ENCODE measurements at places on chromosomes 12 and 14.

DNA sequence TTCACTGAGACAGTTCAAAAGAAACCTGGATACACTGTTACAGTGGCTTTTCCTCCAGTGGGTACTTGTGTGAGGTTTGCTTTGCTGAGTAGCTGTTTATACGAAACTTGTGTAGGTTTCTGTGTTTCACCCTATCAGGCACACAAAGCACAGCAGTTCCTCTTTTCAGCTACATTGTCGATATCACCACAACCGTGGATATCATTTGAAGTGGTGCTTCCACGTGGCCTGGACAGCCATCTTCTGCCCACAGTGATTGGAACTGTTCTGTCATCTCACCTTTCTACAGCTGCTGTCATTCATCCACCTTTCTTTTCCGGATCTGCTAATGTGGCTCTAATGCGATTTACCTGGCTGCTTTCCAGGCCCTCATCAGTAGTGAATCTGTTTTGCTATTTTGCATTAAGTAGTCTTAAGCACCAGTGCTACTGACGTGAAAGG lies 368.8 kb downstream of the SYT1 start:
- no peak for DNase-seq

- DNase-seq, result no peak
Observed at GRCh38 chr14:51870606-51871005, 10.2 kb downstream of the GNG2 start.

DNA sequence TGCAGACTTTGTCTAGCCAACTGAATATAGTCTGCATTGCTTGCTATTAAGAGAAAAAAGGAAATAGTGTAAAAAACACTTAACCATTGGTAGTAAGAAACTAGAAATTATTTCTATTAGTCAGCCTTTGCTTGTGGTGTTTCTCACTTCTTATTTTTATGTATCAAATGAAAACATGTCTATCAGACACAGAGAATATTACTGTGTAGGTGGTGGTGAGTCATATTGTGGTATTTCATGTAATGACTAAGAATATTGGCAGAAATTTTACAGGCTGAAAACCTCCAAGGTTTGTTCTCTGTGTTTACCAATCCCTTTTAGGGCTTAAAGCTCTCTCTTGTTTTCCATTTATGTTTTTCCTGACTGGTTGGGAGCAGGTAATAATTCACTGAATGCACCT lies 87.2 kb downstream of the DAAM1 start:
- no peak for DNase-seq

- DNase-seq, result no peak
Observed at GRCh38 chr14:68203871-68204270, 384.3 kb downstream of the RAD51B start.

- no peak for DNase-seq
Observed at GRCh38 chr14:53127151-53127550, 26.0 kb downstream of the DDHD1 start.

- DNase-seq, result no peak
Observed at GRCh38 chr14:66360366-66360926, 125.7 kb upstream of the CCDC196 start.

GRCh38 chr14:76904100-76904739 lies 78.0 kb downstream of the LRRC74A start:
- DNase-seq, result no peak

GRCh38 chr14:52069307-52070050 lies 620 bp upstream of the NID2 start:
- peak; percentile 3 for DNase-seq

DNA sequence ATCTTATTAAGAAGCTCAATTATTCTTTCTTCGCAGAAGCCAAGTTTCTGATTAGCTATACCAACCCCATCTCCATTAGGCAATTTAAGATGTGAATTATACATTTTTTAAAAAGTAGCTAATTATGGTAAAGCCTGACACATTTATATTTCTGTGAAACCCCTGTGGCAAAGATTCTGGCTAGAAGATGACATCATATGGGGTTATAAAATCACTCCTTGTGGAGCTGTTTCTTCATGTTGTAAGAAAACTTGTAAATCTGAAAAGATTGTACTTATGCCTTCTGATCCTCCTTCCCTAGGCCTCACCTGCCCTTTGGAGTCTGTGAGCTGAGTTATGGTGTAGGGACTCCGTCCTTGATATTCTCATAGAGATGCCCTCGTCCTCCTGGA lies 78.1 kb downstream of the CHST11 start:
- no peak for DNase-seq

- DNase-seq, result no peak
Observed at GRCh38 chr12:88325076-88325815, 183.1 kb downstream of the TMTC3 start.

GRCh38 chr14:61611880-61612630 lies 83.3 kb upstream of the HIF1A start:
- no peak for DNase-seq

GRCh38 chr12:40181490-40181889 lies 43.3 kb upstream of the LRRK2 start:
- no peak for DNase-seq

DNA sequence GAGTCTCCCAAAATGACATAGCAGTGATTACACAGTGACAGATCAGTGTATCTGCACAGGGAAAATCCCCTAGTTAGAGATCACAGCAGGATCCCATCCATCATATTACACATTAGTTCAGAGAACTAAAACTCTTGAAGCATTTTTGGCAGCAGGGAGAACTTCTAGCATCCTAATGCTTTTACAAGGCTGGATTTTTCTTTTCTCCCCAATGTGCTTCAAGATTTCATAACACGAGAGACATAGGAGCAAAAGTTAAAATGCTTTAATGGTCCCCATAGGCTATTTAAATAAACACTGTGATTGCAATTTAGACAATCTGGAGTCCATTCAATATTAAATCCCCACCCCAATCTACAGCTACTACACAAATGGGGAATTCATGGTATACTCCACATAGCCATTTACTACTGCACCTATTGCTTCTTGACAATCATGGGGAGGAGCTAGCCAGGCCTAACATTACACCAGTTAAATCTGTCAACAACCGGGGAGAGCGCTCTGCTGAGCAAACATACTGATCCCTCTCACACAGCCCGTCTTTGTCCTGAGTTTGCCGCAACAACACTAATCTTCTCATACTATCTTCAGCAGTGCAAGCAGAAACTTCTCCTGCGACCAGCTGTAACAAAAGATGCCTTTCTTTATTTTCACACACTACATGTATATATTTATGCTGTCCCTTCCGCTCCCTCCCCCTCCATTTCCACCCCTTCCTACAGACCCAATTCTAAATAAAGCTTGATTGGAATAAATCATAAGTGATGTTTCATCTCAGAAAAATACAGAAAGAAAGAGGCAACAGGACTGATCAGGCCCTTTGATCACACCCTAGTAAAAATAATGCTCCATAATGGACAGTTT lies 120.3 kb upstream of the SOX5 start:
- no peak for DNase-seq

DNA sequence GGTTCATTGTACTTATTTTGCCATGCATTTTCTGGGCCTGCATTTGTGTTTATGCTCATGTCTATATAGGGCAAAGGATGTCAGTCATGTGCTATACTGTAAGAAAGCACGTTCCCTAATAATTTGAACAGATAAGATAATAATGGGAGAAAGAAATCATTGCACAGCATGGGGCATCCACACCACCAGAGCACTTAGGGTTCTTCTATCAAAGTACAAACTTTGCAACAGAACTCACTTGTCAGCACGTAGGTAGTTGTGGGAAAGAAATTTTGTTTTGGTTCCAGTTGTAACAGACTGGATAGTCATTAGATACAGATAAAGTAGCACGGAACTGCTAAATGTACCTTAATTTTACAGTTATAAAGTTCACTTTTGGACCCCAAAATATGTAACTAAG lies 10.1 kb downstream of the PPP1CC start:
- no peak for DNase-seq

DNA sequence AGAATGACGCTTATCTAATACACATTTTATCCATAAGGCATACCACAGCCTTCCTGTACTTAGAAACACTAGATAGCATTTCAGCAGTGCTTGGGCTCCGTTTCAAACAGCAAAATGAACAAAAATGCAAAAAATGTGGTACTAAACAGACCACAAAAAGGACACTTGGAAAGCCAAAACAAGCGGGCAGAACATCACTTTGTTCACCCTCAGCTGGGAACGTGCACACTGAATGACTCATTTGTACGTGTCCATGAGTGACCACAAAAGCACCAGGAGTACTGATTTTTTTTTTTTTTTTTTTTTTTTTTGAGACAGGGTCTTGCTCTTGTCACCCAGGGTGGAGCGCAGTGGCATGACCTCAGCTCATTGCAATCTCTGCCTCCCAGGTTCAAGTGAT lies 8.9 kb upstream of the FOXN3 start:
- no peak for DNase-seq

DNA sequence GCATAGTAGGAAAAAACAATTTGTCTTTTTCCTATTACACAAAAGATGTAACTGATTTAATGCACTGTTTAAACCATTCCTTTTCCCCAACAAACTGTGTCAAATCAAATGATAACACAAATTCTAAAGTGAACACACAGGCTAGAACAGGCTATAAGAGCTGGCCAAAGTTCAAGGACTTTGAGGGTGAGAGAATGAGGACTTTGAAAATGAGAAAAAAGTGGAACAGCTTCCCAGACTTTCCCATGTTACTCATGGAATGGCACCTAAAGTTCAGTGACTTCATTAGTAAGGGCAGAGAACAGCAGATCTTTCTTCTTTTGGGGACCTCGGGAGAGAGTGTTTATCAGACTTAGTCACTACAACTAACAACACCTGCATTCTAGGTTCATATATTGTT lies 22.6 kb downstream of the TMEM253 start:
- no peak for DNase-seq

- DNase-seq, result no peak
Observed at GRCh38 chr12:126966498-126966897, 1300.5 kb upstream of the TMEM132C start.

DNA sequence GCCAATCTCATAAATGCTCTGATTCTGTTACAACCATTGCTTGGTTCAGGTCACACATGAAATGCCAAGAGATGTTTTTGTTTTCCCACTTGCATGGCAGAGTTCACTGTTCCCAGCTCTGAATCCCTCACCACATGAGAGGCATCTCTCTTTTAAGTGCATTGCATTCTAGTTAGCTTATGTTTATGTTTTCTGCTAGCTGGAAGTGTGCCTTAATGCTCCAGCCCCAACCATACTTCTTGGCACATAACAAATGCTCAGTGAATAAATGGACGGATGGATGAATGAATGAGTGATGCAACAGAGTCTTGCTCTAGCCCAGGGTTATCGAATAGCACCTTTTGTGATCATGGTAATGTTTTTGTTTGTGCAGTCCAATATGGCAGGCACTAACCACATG lies 197.3 kb downstream of the PPM1H start:
- no peak for DNase-seq

GRCh38 chr14:66758031-66758613 lies 250.2 kb downstream of the GPHN start:
- no peak for DNase-seq

GRCh38 chr14:72616294-72616693 lies 277.6 kb downstream of the DPF3 start:
- no peak for DNase-seq

DNA sequence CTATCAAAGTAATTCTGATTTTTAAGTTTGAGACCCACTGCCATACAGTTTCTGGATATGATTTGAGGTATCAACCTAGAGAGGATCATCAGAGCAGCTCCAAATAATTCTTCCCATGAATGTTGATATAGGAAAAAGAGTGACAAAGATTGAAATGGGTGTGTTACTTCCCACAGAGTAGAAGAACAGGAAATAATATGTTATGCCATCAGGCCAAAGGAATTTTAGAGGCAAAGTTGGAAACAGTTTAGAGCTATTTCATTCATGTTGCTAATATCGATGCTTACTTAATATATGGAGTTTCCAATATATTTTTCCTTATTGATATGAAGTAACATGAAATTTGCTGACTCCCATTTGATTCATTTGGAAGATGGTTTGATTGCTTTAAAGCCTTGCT lies 8.9 kb upstream of the MSRB3 start:
- no peak for DNase-seq

GRCh38 chr14:87434680-87435079 lies 558.3 kb downstream of the GALC start:
- DNase-seq, result no peak

DNA sequence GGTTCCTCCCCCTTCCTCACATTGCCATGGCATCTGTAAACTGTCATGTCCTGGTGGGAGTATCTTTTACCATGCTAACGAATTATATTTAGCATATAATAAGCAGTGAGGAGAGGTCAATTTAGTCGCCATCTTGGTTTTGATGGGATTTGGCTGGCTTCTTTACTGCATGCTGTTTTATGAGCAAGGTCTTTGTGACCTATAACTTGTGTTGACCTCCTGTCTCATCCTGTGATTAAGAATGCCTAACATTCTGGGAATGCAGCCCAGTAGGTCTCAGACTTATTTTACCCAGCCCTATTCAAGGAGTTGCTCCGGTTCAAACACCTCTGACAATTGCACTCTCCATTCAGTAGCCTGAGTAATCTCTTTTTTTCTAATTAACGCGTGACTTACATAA lies 2.1 kb upstream of the EIF4B start:
- no peak for DNase-seq

DNA sequence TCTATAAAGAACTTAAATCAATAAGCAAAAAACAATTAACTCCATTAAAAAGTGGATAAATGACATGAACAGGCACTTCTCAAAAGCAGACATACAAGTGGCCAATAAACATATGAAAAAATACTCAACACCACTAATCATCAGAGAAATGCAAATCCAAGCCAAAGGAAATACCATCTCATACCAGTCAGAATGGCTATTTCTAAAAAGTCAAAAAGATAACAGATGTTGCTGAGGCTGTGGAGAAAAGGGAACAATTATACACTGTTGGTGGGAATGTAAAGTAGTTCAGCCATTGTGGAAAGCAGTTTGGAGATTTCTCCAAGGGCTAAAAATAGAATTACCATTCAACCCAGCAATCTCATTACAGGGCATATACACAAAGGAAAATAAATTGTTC lies 234.5 kb upstream of the PLXNC1 start:
- DNase-seq, result no peak

GRCh38 chr14:60242429-60242828 lies 6.6 kb upstream of the PPM1A start:
- DNase-seq, result no peak

- no peak for DNase-seq
Observed at GRCh38 chr14:26984311-26985177, 386.7 kb upstream of the NOVA1 start.

DNA sequence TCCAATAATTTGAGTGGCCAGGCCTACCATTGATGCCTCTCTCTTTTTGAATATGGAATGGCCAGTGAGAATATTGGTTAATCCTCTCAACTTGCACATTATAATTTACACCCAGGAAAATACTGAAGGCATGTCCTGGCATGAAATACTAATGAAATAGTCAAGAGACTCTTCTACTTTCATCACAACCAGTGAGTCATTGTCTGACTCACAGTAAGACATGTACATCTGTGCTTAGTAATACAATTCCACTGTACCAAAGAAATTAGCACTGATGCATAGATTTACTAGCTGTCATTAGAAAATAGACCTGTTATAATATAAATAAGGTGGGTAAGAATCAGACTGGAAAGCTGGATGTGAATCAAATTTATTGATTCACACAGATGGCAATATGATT lies 31.6 kb downstream of the KCNC2 start:
- no peak for DNase-seq

Data from naive thymus-derived CD8-positive, alpha-beta T cell (primary cell).